NCI-H1417 treated with DMSO at 0.1 percent for 48 hours (cell line): ENCODE measurements at places on chromosomes 12 and 14.

GRCh38 chr14:83867566-83868225 is 1662.2 kb upstream of the FLRT2 start:
- no peak for DNase-seq

GRCh38 chr14:63478010-63478409 is 65.2 kb downstream of the PPP2R5E start:
- DNase-seq, result no peak

- DNase-seq, result peak; percentile 33
Measured at GRCh38 chr12:70576341-70577282, 60.6 kb downstream of the PTPRB start.

- no peak for DNase-seq
Measured at GRCh38 chr14:101854366-101854765, 92.9 kb downstream of the PPP2R5C start.

DNA sequence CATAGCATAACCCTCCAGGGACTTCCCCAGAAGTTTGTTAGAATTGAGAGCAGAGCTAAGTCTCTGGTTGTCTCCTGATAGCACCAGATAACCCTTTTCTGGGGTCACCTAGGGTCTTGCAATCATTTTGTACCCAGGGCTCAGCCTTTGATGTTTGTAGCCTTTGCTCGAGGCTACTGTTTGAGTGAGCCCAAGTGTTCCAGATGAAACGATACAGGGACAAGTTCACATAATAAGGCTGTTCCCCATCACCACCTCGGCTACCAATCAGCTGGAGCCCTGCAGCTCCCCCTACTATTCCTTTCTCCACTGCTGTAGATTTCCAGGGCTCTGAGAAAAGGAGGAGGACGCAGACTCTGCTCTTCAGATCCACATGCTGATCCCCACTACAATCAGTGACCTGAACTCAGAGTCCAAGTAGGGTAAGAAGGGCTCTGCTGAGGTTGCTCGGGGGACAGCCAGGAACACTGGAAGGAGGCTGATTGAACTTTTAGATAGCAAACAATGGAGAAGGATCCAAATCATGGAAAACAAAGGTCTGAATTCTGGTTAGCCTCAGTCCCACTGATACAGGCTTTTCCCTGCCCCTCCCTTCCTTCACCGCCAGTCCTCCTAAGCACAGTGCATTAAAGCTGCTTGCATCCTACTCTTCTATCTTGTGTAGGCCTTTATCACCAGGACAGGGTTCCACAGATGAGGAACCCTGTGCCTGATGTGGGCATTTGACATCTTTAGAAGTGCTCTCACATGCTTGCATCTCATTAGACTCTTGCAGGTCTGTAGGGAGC is at the start of gene EDDM3A:
Gene EDDM3A, plus strand, starts transcription at position 317 of the 788 bp plus-strand sequence. CDS start 1,694 bp downstream, outside the sequence.
- DNase-seq, result no peak

DNA sequence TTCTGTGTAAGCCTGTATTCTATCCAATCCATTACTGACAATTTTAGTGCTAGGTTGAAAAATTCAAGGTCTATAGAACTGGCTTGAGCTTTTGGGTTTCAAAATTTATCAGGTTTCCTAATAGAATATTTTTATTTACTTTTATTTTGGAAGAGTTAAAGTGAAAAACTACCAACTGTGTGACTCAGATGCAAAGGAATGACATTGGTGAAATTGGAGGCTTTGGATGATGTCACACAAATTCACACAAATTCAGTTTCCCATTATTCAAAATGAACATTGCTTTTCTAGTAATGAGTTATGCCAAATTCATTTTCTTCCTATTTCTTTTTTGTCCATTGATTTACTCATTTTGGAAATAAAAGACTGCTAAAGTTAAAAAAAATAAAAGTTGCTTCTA is 186.9 kb downstream of the ALX1 start:
- DNase-seq, result no peak

DNA sequence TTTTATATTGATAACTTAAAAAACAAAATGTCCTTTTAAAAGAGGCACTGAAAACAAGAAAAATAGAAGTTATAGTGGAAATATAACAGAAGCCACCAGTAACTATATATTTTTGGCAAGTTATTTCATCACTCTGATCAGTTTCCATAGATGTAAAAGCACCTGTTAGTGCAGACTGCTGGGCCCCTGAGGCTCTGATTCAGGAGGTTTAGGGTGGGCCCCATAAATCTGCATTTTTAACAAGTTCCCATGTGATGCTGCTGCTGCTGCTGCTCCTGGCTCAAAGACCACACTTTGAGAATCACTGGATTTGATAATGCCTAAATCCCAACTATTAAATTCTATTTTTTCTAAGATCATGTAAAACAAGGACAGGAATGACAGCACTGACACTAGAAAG is 251.1 kb downstream of the MED13L start:
- DNase-seq, result no peak

- DNase-seq, result no peak
Measured at GRCh38 chr12:43029971-43030370, 440.4 kb upstream of the PRICKLE1 start.

DNA sequence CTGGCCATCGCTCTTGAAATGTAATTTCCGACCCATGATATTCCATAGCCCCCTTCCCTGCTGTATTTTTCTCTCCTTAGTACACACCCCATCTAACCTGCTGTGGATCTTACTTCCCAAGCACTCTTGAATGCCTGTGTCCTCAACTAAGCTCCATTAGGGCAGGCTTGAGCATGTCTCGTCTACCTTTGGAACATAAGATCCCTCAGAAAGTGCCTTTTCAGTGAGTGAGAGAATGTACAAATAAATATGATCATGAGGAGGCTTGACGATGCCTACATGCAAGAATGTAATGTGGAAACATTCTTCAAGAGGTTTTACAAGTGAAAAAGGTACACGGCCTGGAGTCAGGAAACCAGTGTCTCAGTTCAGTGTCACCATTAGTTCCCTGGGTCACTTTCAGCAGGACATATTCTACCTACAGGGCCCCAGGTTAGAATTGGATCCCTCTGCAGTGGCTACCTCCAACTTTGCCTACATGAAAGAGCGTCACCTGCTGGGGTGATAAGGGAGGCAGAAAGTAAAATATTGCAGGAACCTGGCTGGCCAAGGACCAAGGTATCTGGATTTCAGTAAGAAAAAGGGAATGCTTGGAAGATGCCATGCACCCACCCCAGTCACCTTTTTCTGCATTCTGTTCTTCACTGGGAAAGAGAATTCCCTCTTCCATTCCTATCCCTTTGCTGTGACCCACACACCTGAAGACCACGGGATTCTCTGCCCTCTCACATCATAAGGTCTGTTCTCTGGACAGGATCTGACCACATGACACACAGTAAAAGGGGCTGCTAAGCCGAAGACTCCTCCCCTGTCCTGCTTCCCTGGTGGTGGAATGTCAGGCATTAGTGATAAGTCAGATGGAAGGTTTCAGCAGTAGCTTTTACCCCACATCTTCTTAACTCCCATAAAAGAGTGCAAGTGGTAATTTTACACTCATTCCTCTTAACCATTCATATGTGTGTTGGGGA is 24.6 kb upstream of the SERPINA1 start:
- DNase-seq, result no peak

GRCh38 chr14:86521031-86521730 is 991.2 kb downstream of the FLRT2 start:
- no peak for DNase-seq

DNA sequence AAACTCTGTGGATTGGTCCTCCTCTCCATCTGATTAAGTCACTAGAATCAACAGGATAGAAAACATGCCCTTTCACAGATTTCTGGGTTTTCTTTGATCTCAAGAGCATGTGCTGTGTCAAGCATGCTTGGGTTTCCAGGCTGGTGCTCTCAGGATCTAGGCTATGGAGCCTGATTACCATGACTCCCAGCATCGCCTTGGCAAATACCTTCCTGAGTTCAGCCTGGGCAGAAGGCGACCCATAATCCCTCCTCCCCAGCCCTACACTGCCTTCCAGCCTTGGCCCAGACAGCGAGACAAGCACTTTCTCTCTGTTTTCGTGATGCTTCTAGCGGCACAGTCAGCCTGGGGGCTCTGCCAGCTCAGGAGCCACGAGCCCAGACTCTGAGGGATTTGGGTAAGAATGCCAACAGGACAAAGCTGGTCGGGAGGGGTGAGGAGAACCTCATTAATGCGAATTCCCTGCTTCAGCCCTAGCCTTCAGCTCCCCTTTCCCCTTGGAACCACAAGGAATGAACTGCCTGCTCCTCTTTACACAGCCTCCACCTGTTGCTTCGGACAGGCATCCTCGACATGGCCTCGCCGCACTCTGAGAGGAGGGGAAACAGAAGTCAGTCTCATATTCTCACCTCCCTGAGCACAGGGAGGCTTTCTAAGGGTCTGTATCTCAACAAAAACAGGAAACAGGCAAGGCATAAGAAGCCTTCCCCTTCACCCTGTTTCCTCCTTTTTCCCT is 227.1 kb downstream of the MSRB3 start:
- DNase-seq, result no peak

DNA sequence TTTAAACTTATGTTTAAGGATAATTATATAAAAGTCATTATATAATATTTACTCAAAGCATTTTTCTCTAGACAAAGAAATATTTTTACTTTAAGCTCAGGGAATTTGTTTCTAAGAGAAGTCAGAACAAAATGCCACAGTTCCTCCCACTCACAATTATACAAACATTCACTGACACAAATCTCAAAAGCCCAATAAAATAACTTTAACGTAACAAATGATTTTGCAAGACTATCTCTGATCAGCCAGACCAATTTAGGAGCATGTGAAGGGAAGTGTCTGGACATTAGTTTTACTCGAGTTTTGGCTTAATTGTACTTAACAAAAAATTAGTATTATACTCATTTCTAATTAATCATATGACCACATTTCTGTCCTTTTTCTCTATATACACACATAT is 41.2 kb downstream of the COCH start:
- no peak for DNase-seq

GRCh38 chr14:29035134-29035533 is 268.5 kb downstream of the FOXG1 start:
- DNase-seq, result no peak

- DNase-seq, result no peak
Measured at GRCh38 chr14:53441789-53442188, 288.7 kb upstream of the DDHD1 start.

- DNase-seq, result no peak
Measured at GRCh38 chr12:27220055-27220987, 23.8 kb upstream of the STK38L start.

- no peak for DNase-seq
Measured at GRCh38 chr12:122990961-122991622, 10.6 kb downstream of the ARL6IP4 start.

DNA sequence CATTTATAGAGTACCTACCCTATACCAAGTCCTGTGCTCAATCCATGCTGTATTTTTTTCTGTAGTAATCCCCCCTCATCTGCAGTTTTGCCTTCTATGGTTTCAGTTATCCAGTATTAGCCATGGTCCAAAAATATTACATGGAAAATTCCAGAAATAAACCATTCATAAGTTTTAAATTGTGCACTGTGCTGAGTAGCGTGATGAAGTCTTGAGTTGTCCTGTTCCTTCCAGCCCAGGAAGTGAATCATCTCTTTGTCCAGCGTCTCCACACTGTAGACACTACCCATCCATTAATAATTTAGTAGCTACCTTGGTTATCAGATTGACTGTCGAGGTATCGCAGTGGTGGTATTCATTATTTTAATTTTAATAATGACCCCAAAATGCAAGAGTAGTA is 54.2 kb downstream of the SUDS3 start:
- DNase-seq, result no peak

DNA sequence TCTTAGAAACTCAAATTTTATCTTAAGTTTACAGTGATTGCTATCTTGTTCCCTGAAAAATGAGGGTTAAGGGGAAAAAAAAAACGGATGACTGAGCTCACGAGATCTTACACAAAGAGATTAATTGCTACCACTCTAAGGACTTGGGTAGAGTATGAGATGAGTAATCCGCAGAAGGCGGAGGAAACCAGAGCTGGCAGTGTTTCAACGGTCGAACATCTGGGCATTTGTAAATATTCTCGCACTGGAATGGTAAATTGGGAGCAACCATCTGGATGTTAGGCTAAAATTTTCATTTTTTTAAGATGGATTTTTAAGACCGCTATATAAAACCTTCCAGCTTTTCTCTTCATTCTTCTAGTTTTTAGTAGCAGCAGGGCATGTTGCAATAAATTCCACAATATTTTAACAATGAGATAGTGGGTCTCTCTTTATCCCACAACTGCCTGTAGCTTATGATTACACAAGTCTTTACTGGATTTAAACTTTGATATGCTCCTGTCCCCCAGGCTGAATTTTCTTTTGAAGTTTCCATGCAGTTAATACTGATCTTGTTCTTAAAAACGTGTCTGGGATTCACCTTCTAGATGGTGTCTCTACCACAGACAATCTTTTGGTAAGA is 1324.1 kb downstream of the AACS start:
- DNase-seq, result no peak

DNA sequence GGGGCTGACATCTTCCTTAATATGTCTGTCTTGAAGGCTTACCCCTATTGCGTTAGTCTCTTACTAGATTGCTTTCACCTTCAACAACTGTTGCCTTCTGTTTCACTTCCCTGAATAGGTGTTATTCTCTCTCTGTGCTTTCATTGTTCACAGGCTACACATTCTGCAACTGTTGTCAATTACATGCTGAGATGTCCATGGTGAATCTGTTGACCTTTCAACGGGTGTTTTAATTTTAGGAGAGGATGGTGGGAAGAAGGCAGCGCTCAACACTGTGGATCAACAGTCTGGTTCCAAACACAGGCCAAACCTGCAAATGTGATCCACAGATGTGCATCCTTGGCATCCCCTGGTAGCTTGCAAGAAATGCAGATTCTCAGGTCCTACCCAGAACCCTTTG is 101.9 kb downstream of the DACT1 start:
- DNase-seq, result no peak
